ENCODE measurements at places on chromosomes 2 and 18. TPM values are rescaled to one million over a fixed set of nuclear protein-coding genes. Genes with fewer than 3 reads are reported as not detected.

DNA sequence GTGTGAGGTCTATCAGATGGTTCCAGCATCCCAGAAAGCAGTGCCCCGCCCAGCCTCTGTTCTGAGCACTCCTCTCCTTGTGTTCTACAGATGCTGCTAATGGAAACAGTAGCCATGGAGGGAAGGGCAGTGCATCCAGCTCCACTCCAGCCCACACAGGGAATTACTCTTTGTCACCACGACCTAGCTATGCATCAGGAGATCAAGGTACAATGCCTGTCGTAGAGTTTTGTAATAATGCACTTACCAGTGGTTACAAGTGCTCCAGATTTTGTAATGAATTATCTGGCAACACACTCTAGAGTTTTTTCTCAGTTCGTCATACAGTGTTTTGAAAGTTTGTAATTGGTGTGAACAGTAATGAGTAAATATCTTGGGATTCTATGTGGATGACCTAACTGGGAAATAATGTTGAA, 161.1 kb downstream of the ESCO1 start:
- peak; percentile 91 for DNase-seq

- DNase-seq = no peak
These were observed 1.8 kb upstream of the CDK5R2 start for GRCh38 chr2:218957671-218958070.

DNA sequence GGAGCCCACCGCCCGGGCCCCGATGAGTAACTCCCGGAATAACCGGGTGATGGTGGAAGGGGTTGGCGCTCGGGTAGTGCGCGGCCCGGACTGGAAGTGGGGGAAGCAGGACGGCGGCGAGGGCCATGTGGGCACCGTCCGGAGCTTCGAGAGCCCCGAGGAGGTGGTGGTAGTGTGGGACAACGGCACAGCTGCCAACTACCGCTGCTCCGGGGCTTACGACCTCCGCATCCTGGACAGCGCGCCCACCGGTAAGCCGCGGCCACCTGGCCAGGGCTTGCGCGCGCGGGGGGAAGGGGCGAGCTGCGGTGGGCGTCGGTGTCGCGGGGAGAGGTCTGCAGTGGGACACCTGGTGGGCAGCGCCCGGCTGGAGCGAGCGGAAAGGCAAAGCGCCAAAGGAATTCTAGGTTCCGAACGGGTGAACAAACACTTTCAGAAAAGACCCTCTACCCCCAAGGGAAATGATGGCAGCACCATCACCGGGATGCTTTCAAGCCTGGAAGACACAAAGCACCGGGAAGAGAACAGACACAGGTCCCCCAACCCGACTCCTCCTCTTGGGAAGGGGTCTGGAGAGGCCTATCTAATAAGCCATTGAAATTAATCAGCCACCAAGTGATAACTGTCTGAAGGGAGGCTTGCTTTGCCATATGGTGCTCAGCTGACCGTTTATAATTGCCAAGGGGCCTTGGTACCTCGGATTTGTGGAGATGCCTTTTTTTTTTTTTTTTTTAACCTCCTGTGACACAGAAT, 1.1 kb downstream of the MIB1 start:
- DNase-seq = no peak

DNA sequence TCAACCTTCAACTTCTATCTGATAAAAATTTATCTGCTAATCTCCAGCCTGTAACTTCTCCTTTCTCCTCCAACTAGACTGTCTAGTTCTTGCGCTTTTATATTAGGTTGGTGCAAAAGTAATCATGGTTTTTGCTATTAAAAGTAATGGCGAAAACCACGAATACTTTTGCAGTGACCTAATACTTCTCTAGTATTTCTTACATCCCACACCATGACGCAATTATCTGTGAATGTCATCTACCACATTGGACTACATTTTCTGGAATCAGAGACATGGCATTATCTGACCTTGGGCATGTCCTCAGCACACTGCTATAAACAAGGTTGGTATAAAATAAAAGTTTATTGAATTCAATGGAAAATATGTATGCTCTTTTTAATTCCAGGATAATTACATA, 370.2 kb upstream of the LYPD1 start:
- DNase-seq = peak; percentile 35

GRCh38 chr18:8548186-8548585, 61.1 kb upstream of the RAB12 start:
- DNase-seq = peak; percentile 73

DNA sequence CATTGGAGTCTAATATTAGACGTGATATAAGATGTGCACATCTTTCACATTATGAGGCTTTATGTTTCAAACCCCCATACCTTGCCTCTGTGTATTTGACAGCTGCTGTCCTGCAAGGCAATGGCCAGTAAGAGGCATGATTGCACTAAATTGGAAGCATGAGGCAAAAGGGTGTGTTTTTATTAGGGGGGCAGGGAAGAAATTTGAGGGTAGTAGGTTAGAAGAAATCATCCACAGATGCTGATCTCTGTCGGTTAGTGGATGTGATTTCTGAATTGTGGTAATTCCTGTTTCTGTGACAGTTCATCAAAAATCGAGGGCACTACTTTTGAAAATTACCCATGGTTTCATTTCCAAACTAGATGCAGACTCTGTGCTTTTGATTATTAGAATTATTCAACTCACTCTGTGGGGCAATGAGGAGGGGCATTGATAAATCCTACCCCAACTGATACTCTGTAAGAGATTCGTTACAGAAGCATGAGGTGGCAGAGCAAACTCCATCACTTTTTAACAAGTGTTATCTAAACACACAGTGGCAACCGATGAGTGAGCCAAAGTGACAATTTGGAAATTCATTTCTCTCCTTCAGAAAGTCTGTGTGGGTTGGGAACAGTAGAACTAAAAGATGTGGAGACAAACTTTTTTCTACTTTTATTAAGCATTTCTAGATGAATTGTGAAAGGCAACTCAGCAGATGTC, 453.0 kb downstream of the ARHGAP15 start:
- peak; percentile 20 for DNase-seq

GRCh38 chr2:170368370-170368769, 190.4 kb downstream of the MYO3B start:
- DNase-seq = no peak

GRCh38 chr2:55089726-55090125, 39.5 kb upstream of the RTN4 start:
- no peak for DNase-seq

DNA sequence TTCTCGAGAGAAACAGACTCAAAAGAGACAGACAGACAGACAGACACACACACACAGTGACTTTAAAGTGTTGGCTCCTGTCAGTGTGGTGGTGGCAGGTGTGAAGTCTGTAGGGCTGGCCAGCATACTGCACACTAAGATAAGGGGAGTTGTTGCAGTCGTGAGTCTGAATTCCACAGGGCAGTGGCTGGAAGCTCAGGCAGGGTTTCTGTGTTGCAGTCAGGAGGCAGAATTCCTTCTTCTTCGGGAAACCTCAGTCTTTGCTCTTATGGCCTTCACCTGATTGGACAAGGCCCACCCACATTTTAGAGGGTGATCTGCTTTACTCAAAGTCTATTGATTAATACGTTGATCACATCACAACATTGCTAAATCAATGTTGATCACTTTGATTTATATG, 478.4 kb upstream of the HS6ST1 start:
- DNase-seq = no peak

- no peak for DNase-seq
These were observed 234.0 kb upstream of the MAP2 start for GRCh38 chr2:209189893-209190292.

- peak; percentile 1 for DNase-seq
These were observed 73.5 kb downstream of the PHLPP1 start for GRCh38 chr18:62788876-62789275.

DNA sequence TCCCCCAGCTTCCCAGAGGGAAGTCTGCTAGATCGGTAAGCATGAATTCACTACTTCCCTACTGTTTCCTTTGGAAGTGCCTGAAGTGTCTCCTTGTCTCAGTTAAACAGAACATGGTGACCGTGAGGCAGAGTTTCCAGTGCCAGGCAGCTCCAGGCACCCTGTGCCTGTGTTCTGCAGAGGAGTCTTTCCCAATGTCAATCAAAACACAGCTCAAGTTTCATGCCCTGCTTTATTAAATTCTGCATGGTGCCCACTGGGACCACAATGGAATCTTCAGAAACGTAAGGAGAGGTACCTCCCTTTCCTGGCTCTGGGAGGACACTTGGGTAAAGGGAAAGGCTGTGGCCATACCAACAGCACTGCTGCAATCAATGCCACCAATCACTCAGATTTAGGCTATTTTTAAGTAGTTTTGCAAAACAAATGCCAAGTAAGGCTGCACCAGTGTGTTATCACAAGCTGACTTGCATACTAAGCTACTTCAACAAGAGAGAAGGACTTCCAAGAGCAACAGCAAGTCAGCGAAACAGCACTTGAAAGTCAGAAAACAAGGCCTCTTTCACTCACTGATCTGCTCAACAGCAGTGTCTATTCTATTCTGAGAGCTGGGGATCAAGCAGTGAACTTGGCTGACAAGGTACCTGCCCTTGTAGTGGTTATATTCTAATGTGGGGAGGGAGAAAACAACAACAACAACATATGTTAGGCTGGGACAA, 14.9 kb downstream of the LPIN2 start:
- DNase-seq = no peak

GRCh38 chr2:67719351-67719750, 322.2 kb downstream of the ETAA1 start:
- no peak for DNase-seq

DNA sequence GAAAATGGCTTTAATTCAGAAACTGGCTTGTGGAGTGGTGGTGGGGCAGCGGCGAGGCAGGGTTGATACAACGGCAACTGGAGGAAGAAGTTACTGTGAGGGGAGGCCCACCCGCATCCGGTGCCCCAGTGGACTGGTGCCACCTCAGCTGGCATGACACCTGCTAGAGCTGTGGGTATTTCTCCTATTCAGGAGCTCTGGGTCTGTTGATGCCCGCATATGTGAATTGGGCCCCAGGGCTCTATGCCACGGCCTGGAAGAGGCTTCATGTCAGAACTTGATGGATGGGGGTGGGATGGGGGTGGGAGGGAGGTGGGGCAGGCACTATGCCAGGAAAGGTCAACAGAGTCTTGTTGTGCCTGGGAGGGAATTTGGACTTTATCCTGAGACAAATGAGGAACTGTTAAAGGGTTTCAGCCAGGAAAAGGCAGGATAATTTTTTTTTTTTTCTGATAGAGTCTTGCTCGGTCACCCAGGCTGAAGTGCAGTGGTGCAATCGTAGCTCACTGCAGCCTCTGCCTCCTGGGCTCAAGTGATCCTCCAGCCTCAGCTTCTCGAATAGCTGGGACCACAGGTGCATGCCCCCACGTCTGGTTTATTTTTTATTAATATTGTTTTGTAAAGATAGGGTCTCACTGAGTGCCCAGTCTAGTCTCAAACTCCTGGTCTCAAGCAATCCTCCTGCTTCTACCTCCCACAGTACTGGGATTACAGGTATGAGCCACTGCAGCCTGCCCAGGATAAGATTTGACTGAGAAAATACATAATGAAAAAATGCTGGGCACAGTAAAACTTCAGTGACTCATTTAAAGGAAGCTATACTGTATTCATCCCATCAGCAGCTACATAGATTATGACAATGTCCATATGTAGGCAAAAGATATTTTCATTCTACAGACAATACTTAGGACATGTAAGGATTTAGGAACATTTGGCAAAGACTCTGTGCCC, 52.6 kb downstream of the SH2D6 start:
- DNase-seq = no peak

DNA sequence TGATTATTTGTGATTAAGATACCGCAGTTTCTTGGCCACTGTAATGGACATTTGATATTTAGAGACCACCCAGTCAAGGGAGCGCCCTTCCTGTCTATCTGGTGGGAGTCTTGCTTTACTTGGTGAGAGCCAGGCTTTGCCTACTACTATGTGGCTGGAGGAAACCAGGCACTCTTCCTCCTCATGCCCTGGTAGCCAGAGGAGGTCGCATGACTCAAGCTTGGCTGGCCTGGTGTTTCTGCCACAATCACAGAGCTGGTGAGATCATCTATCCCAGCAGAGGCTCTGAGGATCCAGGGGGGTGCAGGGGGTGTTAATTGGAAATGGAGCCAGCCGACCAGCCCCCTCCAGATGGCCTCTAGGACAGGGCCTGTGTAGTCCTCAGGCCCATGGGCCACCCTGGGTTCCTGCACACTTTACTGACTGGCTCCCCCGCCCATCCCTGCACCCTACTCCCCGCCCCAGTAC, 46.8 kb upstream of the BIN1 start:
- peak; percentile 96 for DNase-seq

DNA sequence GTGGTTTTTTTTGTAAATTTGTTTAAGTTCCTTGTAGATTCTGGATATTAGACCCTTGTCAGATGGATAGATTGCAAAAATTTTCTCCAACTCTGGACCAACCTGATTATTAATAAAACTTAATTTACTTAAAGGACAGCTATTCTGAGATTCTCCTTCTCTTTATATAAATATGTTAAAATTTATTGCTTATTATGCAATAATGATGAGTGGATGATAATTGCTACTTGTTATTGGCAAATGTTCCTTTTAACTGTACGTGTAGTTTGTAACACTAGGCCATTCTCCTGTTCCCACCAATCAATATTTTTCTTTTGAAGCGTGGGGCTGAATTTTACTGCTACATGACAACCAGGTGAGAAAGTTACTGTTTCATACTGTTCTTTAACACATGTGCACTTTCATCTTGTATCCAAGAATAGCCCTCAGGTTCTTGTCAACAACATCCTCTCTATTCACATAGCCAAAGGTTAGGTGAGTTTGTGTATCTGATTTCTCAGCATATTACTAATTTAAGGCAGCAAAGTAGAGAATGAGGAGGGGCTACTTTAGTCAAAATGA, 16.6 kb upstream of the STK17B start:
- DNase-seq = no peak

- peak; percentile 49 for DNase-seq
These were observed 114.2 kb downstream of the SPIRE1 start for GRCh38 chr18:12543697-12544096.

- DNase-seq = peak; percentile 28
These were observed 33.9 kb upstream of the BMP10 start for GRCh38 chr2:68905116-68905515.

DNA sequence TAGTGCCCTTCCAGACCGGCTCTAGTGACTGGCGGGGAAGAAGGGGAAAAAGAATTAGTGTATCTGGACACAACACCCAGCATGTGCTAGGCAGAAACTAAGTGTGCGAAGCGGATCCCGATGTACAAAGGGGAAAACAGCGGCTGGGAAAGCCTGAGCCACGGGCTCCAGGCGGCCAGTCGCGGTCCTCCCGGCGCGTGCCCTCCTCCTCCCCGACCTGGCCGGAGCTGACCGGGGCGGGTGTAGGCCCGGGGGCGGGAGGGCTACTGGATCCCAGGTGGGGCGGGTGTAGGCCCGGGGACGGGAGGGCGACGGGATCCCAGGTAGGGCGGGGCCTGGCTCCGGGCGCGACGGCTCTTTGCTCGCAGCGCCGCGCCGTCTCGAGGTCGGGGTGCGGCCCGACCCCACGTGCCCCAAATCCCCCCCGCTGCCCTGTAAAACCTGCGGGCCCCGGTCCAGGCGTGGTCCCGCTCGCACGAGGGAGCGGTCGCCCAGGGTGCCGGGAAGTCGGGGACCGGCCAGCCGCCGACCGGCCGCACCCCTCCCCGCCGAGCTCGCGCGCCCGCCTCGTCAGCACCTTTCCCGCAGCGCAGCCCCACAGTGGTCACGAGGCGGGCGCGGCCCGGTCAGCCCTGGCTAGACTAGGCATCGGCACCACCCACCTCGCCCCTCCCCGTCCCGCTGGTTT, 48.8 kb downstream of the C2orf42 start:
- DNase-seq = no peak

LCT gene
- total RNA-seq = not detected

DSEL gene
- total RNA-seq = 6.8 TPM

CAPN14 gene
- not detected for total RNA-seq

ARHGEF33 gene
- 0.09 TPM for total RNA-seq

IL1R2 gene
- total RNA-seq = not detected

UGT1A4 gene
- not detected for total RNA-seq

FTCDNL1 gene
- total RNA-seq = 4.2 TPM

ESPNL gene
- total RNA-seq = 0.29 TPM

UGT1A10 gene
- not detected for total RNA-seq

TLX2 gene
- 1.7 TPM for total RNA-seq

SPEG gene
- 32.9 TPM for total RNA-seq

All from A172 (cell line).